ENCODE measurements at places on chromosomes 2 and 18.

GRCh38 chr18:3619746-3620145 lies 169.8 kb downstream of the TGIF1 start:
- no peak for DNase-seq

DNA sequence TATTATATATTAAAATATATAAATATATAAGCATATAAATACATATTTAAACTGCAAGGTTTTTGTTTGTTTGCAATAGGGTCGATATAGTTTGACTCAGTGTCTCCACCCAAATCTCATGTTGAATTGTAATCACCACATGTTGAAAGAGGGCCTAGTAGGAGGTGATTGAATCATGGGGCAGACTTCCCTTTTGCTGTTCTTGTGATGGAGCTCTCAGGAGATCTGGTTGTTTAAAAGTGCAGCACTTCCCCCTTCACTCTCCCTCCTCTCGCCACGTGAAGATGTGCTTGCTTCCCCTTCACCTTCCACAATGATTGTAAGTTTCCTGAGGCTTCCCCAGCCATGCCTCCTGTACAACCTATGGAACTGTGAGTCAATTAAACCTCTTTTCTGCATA lies 2137.3 kb upstream of the CELF4 start:
- no peak for DNase-seq

DNA sequence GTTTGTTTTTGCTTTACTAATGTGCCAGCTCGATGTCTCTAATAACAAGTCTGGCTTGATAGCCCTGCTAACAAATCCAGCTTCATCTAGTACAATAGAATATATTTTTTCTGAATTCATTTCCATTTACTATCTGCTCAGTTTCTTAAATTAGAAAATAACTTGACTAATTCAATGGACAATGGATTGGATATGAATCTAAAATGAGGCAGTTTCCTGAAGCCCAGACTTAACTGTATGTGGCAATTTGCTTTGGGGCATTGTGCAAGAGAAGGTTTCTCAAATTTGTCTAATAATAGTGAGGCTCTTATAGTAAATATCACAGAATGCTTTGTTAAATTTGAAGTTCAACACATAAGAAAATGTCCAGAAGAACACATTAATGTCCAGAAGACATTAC lies 25.8 kb downstream of the CALCRL start:
- DNase-seq: no peak

DNA sequence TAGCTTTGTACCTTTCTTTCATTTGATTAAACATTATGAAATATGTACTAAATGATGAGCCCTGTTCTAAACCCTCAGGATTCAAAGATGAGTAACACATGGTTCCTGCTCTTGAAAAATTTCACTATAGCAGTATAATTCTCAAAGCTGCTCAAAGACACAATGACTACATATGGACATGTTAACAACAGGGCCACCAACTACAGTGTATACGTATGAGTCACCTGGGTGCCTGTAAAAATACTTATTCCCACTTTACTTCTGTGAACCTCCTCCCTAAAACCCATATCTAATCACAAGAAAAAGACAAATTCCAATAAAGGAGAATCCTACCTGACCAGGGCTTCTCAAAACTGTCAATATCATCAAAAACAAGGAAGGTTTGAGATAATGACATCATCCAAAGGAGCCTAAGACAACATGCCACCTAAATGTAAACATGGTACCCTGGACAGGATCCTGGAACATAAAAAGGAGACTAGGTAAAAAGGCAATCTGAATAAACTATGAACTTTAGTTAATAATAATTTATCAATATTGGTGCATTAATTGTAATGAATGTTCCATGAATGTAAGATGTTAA lies 84.7 kb downstream of the FAM161A start:
- no peak for DNase-seq

DNA sequence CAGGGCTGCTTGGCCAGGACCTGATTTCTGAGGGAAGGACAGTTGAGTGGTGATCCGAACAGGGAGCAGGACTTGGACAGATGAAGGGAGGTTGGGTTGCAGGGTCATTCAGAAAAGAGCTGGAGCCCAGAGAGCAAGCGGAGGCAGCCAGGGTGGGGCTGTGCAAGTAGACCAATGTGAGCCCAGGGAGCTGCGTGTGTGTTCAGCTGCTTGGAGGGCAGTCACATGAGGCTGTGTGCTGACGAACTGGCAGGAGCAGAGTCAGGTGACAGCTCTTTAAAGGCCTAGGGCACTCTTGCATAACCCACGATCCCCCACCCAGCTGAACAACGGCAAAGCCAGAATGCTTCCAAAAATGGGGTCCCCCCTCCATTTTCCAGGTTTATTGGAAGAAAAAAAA lies 4.6 kb upstream of the MLPH start:
- DNase-seq: no peak

DNA sequence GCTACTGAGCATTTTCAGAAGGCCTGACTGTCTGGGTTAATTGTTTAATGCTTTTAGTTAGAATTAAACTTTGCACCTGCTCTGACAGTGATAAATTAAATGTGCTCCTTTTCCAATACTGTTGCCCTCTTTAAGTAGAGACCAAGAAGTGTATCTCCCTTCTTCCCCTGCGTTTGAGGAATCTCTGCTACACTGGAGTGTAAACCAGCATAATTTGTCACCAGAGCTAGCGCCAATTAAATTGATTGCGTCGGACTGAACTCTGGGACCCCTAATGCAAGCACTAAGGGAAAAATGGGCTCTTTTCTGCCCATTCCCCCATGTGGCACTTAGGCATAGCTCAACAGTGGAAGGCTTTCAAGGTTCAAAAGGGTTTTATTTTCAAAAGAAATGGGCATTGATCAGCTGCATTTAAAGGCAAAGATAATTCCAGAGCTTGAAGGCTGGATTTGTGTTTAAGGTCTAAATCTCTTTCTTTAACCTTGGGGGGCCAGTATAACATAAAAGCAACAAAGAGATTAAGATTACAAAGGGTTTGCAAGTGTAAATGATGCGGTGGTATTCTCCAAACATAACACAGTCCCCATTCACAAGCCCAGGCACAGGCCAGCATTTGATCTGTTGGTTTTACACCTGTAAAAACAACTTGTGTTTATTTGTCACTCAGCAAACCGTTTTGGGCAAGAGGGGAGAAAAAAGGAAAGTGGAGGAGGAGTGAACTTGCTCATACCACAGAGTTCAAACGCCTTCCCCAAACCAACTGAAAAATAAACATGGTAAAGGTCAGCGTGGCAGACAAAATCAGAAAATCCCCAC lies 427.6 kb downstream of the BCL11A start:
- DNase-seq: no peak

DNA sequence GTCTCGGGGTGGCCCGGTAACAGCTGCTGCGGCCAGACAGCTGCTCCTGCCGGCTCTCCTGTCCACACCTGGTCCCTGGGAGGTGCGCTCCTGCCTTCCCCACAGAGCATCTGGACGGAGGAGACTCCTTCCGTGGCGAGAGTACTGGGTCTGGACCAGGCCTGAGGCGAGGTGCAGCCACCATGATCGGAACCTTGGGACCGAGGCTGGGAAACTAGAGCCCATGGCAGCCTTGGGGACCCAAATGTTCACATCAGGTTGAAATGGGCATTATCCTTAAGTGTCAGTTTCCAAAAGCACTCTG lies 628 bp downstream of the GIGYF2 start:
- DNase-seq: no peak

DNA sequence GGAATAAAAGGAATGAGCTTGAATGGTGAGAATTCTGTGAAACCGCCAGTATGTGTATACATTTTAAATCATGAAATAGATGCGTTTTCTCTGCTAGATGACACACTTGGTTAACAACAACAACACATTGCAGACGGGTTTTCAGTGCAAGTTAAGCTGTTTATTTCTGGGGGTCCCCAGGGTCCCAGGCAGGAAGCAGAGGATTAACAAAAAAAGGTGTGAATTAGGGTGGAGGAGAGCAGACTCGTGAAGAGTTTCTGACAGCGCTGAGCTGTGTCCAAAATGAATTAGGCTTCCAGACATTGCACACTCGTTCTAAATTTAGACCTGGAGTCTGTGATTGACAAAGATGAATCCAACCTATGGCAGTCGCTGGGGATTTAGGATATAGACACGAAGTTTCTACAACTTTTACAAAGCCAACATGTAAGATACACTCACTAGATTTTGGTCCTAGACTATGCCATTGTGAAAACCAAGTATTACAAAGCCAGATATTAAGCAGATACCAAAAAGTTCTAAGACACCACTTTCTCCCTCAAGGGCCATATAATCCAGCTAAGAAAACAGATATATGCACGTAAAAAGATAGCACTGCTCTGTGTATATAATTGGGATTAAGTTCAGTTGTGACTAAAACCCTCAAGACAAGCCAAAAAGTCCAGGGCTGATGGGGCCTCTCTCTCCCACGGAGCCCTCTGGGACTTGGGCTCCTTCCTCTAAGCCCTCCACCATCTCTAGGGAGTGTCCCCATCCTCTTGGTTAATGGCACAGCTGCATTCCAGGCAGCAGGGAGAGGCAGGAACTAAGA lies 120.2 kb downstream of the ACAA2 start:
- DNase-seq: no peak

Measured in SIG-M5 (cell line).